ENCODE measurements at places on chromosomes 7 and 10.

DNA sequence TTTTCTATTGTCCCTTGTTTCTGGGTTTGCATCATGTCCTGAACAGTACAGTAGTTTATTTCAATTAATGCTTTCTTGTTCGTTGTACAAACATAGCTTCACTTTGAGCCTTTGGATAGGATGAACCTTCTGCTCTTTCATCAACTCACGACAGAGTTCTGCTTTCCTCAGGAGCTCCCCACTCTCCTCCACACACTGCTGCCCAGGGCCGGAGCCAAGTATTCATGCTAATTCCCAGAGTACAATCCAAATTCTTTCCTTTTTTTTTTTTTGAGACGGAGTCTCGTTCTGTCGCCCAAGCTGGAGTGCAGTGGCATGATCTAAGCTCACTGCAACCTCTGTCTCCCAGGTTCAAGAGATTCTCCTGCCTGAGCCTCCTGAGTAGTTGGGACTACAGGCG is 7.5 kb upstream of the NUP205 start:
- no peak for DNase-seq

GRCh38 chr10:125626671-125627070 is 56.3 kb downstream of the TEX36 start:
- no peak for DNase-seq

DNA sequence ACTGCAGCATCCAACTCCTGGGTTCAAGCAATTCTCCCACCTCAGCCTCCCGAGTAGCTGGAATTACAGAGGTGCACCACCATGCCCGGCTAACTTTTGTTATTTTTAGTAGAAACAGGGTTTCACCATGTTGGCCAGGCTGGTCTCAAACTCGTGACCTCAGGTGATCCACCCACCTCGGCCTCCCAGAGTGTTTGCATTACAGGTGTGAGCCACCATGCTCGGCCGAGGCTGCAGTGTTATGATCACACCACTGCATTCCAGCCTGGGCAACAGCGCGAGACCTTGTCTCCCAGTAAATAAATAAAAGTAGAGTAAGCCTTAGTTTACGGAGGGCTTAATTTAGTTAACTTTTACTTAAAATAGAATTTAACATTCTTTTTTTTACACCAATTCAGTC is 23.7 kb upstream of the IGF2BP3 start:
- no peak for DNase-seq

DNA sequence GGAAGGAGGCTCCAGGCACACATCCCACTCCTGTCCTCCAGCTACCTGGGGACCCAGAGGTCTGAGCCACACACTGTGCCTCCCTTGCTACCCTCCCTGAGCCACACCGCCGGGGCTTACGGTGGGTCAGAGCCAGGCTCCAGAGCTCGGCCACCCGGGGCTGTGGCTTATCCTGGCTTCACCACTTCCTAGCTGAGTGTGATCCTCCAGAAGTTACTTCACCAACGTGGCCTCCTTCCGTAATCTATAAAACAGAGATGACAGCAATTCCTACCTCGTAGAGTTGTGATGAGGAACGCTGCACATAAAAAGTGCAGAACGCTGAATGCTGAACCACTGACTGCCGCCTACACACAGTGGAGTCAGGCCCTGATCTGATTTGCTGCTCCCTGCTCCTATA is 285.0 kb downstream of the PRPF18 start:
- no peak for DNase-seq
